Activated CD8-positive, alpha-beta T cell treated with anti-CD3 and anti-CD28 coated beads, Interleukin-2, amount 10 ng/mL, durations not matched to agents 7 days and 5 days (primary cell): ENCODE measurements at places on chromosomes 2 and 18. TPM values are rescaled to one million over a fixed set of nuclear protein-coding genes. Genes with fewer than 3 reads are reported as not detected.

The MAB21L4 gene
- total RNA-seq, result not detected

The CHRND gene
- total RNA-seq, result not detected

The LYPD1 gene
- total RNA-seq, result not detected

The LAMA1 gene
- total RNA-seq, result not detected

The CERS6 gene
- 13.1 TPM for total RNA-seq

The SEPTIN10 gene
- not detected for total RNA-seq

The TM4SF20 gene
- not detected for total RNA-seq

The VSNL1 gene
- not detected for total RNA-seq

The TMBIM1 gene
- 52.9 TPM for total RNA-seq

The SCG2 gene
- total RNA-seq, result not detected

The FAM168B gene
- total RNA-seq, result 51.8 TPM

The KIF1A gene
- 1.5 TPM for total RNA-seq

The LOXHD1 gene
- 0.63 TPM for total RNA-seq

The GREB1L gene
- not detected for total RNA-seq

The AGPS gene
- total RNA-seq, result 67.9 TPM

The GPR75 gene
- 2.8 TPM for total RNA-seq

The ZNF532 gene
- total RNA-seq, result 0.50 TPM

The GPR39 gene
- total RNA-seq, result not detected

The CCDC121 gene
- total RNA-seq, result 1.6 TPM

The FAM124B gene
- 0.16 TPM for total RNA-seq

The ALPP gene
- total RNA-seq, result not detected

The GAL3ST2 gene
- total RNA-seq, result 0.34 TPM

The CRACDL gene
- 0.97 TPM for total RNA-seq

The PLCL1 gene
- total RNA-seq, result 0.18 TPM

The SERPINB3 gene
- total RNA-seq, result not detected

The OSR1 gene
- not detected for total RNA-seq

The ABHD3 gene
- total RNA-seq, result 57.5 TPM

The HOXD12 gene
- not detected for total RNA-seq

The UGT1A5 gene
- total RNA-seq, result not detected

The MYO7B gene
- total RNA-seq, result 1.2 TPM

The TMEM163 gene
- total RNA-seq, result not detected

The NGEF gene
- total RNA-seq, result not detected

The IL36G gene
- total RNA-seq, result not detected

The SERPINB10 gene
- total RNA-seq, result not detected

The SERPINB12 gene
- not detected for total RNA-seq

The PRKAG3 gene
- not detected for total RNA-seq

The ITPRIPL1 gene
- total RNA-seq, result 43.4 TPM

The WDFY1 gene
- total RNA-seq, result 47.1 TPM

The FEV gene
- total RNA-seq, result not detected

The ST6GAL2 gene
- not detected for total RNA-seq

The CFAP65 gene
- total RNA-seq, result not detected

The NFATC1 gene
- 26.5 TPM for total RNA-seq

The FAHD2B gene
- total RNA-seq, result 29.8 TPM

The MARS2 gene
- 15.0 TPM for total RNA-seq
